ENCODE measurements at places on chromosomes 6 and 20.

DNA sequence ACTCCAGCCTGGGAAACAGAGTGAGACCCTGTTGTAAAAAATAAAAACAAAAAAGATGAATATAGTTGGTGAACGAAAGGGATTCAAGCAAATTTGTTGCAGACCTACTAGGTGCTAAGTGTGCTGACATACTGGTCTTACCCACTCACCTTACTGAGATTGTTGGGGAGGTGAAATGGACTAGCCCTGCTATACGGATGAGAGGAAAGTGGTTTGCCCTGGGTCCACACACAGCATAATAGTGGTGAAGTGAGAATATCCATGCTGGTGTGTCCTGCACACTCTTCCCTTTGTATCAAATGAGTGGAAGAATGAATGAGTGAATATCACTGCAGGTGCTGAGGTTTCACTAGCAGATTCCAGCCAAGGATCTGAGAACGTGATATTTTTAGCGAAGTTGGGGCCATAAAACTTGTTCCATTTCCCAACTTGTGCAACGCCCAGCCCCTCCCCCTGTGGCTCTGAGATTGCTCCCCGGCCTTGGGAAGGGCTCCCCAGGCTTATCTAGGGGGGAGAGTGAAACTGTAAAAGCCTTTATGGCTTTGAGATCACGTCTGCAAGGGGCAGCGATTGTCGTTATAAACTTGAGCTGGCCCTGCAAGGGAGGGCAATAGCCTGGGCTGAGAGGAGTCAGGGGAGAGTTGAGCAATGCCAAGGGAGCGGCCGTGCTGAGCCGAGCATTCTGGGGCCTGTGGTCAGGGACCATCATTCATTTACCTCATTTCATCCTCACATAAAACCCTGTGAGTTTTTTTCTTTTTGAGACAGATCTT is 33.2 kb upstream of the TTPAL start:
- no peak for DNase-seq

GRCh38 chr6:61809004-61809595 is 476.9 kb downstream of the KHDRBS2 start:
- DNase-seq, result no peak

GRCh38 chr6:33711140-33712129 is at the start of gene UQCC2:
TSS of gene UQCC2 (minus strand) at chr6:33711700. CDS start at chr6:33711686, 14 bp downstream.
- peak; percentile 93 for DNase-seq

GRCh38 chr6:2643935-2644539 is 106.7 kb downstream of the MYLK4 start:
- no peak for DNase-seq

DNA sequence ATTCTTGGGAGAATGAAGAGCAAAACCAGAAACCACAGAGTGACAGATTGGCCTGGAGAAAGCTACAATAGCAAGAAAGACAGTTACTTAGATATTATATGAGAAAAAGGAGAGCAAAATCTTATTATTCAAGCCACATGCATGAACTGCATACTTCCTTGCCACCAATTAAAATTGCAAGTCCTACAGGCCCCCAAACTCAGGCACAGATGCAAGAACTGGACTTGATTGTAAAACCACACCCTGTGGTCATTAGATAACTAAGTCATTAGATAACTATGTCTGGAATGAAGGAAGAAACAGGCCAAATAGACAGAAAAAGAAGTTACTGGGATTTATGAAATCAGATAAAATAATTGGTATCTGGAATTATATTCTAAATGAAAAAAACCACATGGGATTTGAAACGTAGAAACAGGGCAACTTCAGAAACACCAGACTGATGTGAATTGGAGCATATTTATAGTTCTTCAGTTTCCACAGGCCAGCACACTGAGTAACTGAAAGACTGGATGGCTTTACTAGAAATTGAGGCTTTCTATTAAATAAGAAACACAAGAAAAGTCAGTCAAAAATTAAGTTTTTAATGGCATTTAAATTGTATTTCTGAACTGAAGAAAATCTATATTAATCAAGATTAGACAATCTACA is 49.4 kb upstream of the CARMIL1 start:
- no peak for DNase-seq

DNA sequence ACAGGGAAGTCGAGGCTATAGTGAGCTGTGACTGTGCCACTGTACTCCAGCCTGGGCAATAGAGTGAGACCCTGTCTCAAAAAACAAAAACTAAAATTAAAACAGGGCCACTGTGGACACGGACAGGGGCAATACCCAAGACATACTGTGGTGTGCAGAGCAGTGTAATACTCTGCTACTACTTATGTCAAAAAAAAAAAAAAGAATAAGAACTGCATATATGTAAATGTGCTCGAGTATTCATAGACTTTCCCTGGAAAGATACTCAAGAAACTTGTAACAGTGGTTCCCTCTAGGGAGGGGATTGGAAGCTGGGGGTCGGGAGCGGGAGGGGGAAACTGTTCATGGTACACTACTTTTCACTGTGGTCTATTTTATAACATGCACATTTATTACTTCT is 15.9 kb downstream of the SPDEF start:
- no peak for DNase-seq

- DNase-seq, result no peak
Observed at GRCh38 chr6:36662827-36663256, 15.7 kb upstream of the CDKN1A start.

DNA sequence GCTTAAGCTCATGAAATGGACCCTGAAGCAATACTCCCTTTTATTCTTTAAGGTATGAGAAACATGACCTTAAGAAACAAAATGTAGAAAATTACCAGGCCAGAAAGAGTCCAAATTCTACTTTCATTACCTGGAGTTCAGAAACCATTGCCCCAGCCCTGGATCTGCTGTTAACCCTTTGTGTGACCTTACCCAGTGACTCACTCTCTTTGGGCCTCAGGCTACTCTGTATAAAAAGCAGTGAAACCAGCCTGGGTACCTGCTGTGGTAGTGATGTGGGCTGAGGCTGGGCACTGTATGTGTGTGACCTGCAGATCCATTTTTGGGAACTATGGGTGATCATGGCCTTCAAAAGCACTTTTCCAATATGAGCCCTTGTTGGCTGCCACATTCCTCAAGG is 47.2 kb downstream of the SLC9A8 start:
- DNase-seq, result no peak

Data from AG04450 (cell line).